ENCODE measurements at places on chromosomes 2 and 18.

- no peak for DNase-seq
Measured at GRCh38 chr2:106078096-106078495, 116.0 kb downstream of the UXS1 start.

DNA sequence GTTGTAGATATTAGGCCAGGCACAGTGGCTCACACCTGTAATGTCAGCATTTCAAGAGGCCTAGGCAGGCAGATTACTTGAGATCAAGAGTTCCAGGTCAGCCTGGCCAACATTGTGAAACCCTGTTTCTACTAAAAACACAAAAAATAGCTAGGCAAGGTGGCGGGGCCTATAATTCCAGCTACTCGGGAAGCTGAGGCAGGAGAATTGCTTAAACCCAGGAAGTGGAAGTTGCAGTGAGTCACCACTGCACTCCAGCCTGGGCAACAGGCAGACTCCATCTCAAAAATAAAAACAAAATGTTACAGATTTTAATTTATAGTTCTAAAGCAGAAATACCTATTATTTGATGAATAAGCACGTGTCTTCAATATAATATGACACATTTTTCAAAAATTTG, 65.6 kb upstream of the UBXN4 start:
- DNase-seq = no peak

DNA sequence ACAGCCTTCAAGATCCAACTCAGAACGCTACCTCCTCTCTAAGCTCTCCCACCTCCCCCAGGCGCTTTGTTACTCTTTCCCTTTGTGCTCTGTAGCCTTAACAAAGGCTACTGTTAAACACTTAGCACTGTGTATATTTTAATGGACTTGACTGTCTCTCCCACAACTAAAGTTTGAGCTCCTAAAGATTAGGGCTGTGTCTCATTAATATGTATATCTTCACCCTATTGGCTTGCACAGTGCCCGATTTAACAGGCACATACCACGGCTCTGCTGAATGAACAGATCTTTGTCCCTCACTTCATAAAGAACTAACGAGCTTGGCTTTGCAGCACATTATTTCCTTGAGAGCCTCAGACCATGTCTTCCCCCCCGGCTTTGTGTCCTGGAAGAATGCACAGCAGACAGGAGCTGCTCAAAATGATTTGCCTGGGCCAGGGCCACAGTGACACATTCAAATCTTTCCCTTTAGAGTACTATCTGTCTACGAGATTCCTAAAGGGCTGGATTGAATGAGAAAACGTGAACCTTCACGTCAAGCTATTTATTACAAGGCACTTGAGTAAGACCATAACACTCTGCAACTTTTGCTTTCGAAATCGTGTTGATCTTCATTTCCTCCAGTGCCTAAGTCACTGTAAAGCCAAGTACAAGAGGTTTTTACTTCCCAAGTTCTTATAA, 22.1 kb downstream of the ABHD3 start:
- DNase-seq = no peak

GRCh38 chr2:105404736-105405135, 5.9 kb upstream of the FHL2 start:
- no peak for DNase-seq

DNA sequence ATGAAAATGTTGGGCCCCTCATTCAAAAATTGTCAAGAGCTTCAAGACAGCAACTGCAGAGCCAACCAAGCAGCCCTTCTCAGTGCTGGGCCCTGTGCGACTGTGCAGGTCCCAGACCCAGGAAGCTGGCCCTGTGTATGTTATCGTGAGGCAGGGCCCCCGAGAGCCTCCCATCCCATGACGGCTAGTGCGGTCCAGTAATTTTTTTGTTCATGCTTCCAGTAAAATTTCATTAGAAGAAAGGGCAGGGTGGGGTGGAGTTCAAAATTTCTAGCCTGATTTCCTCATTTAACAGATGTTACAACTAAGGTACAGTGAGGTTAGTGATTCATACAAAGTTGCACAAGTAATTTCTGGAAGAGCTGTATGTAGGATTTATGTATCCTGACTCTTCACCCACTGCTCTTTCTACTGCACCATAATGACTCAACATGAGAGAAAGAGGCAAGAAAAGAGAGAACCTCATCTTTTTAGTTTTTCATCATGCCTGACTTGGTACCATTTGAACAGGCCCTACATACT, 105.5 kb downstream of the ZEB2 start:
- DNase-seq = no peak

DNA sequence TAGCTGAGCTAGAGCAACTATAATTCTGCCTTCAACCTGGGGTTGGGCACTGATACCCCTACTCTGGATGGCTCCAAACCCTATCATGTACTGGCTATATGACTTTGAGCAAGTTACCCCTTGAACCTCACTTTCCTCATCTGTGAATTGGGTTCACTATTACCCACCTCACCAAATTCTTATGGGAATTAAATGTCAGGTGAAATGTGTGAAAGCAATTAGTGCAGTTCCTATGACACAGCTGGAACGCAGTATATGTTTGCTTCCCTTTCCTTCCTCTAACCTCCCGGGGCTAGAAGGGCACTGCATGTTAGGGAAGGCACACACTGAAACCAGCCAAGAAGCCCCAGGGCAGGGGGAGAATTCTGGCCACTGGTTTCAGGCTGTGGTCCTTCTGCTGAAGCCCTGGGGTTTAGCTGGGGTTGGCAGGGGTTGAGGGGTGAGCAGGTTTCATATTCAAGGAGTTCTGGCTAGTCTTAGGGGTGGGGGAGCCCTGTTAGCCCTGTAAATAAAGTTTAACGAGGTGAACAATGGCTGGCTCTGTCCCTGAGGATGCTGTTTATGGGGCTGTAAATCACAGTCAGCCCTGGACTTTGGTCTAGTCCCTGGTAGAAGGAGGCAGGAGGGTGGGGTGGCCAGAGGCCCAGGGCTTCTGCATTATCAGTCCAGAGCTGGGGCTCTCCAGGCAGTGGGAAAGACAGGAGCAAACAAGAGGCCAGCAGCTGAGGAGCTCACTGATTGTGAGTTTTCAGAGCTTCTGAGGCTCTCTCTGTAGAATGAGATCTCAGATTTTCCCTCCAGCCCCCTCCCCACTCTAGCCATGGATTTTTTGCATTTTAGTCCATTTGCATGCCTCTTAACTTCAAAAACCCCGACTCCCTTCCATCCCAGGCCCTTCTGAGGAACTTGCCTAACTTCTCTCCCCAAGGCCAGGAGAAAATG, 8.0 kb downstream of the PKDCC start:
- no peak for DNase-seq

- DNase-seq = no peak
Measured at GRCh38 chr2:45130736-45131135, 121.5 kb upstream of the SIX2 start.

DNA sequence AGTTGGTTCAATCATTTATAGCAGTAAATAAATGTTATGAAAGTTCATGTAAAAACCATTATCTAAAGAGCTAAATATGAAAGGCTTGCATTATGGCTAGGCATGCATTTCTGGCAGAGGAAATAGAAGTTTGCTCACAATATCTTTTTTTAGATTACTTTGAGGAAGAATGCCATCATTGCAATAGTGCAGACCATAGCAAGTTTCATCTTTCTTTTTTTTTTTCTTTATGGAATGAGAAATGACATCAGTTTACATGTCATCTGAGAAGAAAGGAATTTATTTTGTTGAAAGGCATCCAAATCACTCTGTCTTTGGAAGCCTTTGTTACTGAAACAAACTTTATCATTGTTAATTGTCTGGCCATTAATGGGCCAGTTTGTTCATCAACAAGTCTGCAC, 74.5 kb upstream of the NCKAP5 start:
- no peak for DNase-seq

DNA sequence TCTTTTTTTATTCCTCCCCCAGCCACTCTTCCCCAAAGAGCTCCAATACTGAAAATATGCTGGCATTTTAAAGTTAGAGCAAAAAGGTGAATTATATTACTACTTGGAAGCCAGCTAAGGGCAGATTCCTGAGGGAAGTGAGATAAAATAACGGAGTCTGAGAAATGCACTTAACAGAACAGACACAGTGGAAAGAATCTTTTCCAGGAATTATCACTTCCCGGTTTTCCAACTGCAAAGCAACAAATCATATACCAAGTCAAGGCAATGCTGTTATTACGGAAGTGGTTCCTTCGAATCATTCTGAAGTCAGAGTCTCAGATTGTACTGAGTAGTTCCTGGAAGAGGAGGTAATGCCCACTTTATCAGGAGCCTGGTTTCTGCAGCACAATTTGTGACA, 435.0 kb upstream of the SPRED2 start:
- no peak for DNase-seq

DNA sequence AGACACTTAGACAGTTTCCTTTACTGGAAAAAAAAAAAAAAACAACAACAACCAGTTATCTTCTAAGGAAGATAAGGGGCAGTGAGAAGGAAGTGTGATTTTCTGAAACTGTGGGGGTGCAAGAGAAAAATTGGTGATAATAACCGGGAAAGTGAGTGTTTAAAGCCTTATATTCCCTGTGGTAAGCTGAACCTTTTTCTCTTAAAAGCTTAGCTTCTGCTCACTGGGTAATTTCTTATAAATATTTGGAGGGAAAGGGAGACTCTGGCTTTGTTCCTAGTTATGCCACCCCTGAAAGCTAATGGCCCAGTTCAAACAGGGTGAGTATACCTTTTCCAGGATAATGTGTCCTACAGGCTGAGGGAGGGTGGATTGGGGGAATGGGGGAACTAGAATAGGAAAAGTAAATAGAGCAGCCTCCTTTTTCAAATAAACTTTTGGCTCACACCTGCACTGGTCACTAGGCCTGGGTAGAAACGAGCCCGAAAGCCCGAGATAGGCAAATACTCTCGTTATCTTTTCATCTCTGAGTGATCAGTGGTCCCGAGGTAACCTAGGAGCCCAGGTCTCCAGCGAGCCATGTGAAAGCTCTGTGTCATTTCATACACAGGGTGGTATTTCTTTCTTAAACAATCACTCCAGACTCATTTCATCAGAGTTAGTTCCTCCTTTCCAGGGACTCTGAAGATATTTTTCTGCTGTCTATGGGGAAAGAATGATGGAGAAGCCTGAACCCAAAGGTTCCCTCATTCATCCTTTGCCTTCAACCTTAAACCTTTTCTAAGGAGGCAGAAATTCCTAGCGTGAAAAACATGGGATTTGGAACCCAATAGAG, 15.5 kb upstream of the SRBD1 start:
- DNase-seq = no peak

DNA sequence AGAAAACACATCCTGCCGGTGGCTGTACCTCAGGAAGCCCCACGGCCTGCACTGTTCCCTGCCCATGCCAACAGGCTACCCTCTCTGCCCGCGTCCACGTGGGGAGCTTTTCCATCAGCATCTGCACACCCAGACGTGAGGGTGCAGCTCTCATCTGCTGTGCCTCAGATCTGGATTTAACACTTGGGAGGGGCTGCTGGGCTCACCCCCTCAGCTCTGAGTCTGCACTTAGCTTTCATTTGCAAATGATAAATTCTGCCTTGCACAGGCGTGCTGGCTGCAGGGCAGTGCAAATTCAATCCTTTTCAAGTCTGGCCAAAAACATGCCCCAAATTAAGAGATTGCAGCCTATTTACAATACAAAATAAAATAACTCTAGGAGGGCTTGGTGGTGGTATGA, 245.7 kb downstream of the TWIST2 start:
- DNase-seq = no peak

DNA sequence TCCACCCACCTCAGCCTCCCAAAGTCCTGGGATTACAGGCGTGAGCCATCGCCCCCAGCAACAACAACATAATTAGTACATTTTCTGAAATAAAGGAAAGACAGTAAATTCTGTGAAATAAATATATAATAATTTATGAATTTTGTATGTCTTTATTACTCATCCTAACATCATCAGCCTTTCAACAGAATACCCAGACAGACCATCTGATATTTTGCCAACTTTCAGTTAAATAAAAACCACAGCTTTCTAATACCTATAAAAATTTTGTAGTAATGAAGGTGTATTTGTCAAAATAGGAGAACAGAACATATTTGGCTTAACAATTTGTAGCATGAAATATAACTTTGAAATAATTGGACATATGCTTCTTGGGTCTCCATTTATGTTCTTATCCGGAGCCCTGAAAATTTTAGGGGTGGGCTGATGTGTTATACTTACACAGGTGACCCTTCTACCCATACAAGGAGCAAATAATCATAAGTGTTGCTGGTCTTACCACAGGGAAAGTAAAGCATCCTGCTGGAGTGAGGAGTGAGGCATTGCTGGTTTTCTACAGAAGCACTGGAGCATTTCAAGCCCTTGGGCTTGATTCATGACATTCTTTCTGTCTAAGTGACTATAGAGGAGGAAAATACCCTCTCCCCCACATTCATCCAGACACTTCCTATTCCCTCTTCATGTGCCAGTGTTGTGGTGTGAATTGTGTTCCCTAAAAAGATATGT, 99.3 kb downstream of the SPOPL start:
- DNase-seq = no peak

GRCh38 chr18:32803568-32803967, 30.7 kb upstream of the KLHL14 start:
- DNase-seq = no peak

GRCh38 chr2:113992090-113992489, 102.2 kb downstream of the ACTR3 start:
- no peak for DNase-seq

- DNase-seq = no peak
Measured at GRCh38 chr2:95008306-95008705, 17.2 kb upstream of the MAL start.

DNA sequence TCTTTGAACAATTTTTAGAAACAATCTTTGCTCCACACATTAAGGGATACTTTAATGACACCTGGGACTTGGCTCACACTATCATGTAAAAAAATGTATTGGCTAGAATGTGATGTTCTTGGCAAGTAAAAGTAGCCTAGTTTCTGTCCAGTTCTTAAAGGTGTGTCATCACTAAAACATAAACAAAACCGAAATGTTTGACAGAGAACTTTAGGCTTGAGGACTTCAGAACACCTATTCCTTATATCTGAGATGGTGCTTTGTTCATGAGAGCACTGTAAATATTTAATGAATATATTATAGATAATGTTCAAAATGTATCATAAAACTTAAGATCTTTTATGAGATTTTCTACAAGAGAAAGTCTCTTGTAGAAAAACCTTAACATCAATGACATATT, 19.8 kb upstream of the HNRNPA3 start:
- DNase-seq = no peak

- no peak for DNase-seq
Measured at GRCh38 chr18:63137999-63138435, 181.6 kb downstream of the BCL2 start.

- DNase-seq = no peak
Measured at GRCh38 chr2:75276093-75277029, 77.0 kb upstream of the TACR1 start.

DNA sequence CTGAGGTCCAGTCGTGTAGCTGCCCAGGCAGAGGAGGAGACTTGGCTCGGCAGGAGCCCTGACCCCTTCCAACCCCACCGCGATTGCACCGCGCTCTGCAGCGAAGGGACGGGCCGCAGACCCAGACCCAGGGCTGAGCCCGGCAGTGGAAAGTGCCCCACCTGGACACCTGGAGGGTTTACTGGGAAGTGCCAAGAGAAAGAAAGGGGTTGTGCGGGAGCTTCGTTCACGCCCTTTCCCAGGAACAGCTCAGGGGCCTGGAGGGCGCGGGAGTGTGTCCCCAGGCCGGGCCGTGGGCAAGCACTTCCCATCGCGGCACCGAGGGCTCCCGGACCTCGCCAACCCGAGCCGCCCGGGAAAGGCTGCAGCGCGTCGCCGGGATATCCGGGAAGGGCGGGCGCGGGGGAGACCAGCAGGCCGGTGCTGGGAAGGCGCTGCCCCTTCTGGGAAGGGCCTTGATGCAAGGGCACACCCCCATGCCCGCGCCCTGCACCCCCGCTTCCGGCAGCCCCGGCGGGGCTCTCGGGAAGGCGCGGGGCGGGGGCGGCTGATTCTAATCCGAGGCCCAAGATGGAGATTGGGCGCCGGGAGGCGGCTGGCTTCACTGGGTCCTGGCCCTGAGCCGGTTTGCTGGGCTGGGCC, 36.1 kb upstream of the MRPL33 start:
- no peak for DNase-seq
